NCI-H2107 (cell line): ENCODE measurements at places on chromosomes 2 and 18.

- no peak for DNase-seq
These were observed 110.0 kb upstream of the STON1 start for GRCh38 chr2:48419884-48420511.

DNA sequence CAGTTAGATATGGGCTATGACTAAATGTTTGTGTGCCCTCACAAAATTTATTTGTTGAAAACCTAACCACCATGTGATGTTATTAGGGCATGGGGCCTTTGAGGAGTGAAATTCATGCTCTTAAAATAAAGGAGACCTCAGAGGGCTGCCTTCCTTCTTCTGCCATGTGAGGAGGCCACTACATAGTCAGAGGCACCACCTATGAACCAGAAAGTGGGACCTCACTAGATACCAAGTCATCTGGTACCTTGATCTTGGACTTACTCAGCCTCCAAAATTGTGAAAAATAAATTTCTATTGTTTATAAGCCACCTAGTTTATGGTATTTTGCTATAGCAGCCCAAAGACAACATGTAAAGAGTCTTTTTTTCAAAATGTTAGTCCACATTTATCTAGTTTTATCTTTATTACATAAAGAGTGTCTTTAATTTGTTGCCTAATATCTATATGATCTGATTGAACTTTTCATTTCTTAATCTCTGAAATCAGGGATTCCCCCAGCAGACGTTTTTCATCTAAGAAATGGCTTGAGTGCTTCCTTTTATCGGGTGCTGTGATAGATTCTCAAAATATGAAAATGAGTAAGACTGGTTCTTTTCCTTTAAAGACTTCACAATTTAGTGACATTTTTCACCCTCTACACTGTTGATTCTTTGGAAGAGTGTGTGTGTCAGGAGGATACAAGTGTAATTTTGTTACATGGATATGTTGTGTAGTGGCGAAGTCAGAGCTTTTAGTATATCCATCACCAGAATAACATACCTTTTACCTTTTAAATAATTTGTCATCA, 34.2 kb downstream of the PMS1 start:
- no peak for DNase-seq

DNA sequence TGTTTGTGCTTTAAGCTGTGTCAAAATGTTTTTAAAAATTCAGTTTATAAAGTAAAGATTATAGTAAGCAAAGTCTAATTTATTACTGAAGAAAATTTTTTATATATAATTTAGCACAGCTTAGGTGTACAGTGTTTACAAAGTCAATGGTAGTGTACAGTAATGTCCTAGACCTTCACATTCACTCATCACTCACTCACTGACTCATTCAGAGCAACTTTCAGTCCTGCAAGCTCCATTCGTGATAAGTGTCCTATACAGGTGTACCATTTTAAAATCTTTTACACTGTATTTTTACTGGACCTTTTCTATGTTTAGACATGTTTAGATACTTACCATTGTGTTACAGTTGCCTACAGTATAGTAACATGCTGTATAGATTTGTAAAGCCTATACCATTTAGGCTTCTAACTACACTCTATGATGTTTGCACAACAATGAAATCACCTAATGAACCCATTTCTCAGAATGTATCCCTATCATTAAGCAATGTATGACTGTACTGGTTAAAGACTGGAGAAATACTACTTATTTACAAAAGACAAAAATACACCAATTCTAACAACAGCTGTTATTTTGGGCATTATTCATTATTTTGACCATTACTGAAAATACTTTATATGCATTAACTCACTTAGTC, 95.1 kb downstream of the STRN start:
- DNase-seq: no peak

DNA sequence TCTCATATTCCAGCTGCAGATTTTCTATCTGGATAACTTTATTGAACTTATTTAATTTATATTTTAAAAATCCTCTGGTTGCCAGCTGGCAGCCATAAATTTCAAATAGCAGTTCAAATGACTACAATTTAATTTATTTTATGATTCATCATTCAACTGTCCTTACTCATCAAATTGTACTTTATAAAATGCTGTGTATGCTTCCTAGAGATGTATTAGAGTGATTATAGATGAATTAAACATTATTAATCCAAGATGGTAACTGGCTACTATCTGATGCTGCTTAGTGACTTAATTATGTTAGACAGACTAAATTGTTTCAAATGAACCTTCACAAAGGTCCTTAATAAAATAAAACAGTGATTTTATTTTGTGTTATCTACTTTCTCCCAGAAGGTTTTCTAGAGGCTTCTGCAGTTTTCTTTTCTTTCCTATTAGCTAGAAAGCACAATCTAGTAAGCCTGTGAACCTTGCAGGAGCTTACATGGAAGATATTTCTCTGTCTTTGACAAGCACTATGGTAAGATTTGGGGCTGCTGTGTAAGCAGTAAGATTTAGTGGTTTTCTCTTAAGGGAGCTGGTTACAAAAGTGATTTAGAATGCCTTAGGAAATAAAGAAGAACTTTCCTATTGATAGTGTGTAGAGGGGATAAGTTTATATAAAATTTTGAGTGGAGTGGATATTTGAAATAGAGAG, 322.3 kb downstream of the FSIP2 start:
- DNase-seq: no peak

DNA sequence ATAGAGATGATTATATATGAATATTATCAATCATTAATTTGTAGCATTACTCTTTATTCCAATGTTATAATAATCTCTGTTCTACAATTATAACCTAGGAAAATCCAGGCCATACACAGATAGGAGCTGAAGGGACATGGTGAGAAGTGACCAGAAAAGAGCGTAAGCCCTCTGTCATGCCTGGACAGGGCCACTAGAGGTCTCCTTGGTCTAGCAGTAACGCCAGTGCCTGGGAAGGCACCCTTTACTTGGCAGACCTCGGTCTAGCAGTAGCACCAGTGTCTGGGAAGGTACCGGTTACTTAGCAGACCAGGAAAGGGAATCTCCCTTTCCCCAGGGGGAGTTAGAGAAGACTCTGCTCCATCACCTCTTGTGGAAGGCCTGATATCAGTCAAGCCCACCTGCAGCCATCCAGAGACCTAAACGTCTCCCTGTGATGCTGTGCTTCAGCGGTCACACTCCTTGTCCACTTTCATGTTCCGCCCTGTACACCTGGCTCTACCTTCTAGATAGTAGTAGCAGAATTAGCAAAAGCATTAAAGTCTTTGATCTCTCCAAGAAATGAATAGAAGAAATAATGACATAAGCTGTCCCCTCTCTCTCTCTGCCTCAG, 447.5 kb upstream of the FSIP2 start:
- no peak for DNase-seq

GRCh38 chr2:106189325-106189724, 4.8 kb downstream of the UXS1 start:
- no peak for DNase-seq

DNA sequence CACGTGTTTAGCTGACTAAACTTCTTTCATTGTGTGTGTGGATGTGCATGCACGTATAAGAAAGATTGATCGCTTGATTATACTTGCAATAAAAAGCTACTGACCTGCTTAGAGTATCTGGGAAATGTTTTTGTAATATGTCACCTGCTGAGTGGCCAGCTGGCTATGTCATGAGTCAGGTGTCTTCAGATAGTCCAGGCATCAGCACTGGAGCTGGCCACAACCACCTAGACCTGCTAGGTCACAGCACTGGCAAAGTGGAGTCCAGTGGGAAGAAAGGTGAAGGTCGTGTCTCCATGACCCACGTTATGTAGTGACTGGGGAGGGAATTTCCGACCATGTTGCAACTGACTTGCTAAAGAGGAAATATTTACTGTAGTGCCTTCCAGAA, 147.0 kb downstream of the ESCO1 start:
- no peak for DNase-seq

GRCh38 chr18:62880673-62881364, 165.5 kb downstream of the PHLPP1 start:
- no peak for DNase-seq

GRCh38 chr18:54465502-54465901, 107.8 kb downstream of the C18orf54 start:
- DNase-seq: no peak

DNA sequence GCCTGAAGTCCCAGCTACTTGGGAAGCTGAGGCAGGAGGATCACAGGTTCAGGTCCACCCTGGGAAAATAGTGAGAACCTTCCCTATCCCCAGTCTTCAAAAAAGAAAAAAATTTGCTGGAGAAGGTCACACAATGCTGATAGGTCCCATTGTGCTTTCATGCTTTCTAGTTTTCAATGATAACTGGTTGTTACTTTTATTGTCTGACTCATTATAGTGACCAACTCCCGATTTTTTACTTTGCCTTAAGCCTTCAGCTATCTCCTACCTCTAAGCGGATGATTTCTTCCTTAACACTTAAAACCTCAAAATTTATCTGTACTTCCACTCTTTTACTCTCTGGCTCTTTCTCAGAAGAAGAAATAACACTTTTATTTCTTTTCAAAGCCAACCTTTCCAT, 17.3 kb downstream of the MSH2 start:
- DNase-seq: no peak

DNA sequence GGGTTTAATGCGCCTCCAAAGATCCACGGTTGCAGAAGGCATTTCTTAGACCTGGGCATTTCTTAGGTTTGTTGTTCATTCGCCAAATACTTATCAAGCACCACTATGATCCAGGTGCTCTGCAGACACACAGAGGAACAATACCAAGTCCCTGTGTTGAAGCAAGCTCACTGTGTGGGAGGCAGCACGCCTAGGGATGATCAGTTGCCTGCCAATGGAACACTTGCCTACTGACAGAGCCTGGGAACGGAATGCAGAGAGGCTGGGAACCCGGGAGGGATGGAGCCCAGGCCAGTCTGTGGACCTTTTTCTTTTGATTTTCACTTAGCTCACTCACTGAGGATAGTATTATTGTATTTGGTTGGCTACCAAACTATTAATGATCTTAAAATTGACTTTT, 1.9 kb upstream of the GRP start:
- DNase-seq: no peak

- DNase-seq: no peak
These were observed 101.4 kb upstream of the ATP5MC3 start for GRCh38 chr2:175282886-175283285.

DNA sequence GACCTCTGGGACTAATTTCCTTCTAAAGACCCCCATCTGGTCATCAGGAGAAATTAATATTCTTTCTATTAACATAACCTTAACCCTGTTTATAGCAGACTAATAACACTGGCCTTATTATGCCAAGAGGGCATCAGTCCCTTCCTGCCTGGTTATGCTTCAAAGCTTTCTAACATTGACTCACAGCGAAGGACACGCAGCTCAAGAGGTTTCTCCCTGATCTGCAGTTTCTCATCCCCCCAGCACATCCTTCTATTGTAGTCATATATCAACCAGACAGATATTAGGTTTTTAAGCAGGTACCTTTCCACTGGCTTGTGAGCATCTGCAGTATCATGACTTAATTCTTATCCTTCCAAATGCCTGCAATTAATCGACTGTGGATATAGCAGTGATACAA, 100.0 kb upstream of the CXCR4 start:
- DNase-seq: no peak

DNA sequence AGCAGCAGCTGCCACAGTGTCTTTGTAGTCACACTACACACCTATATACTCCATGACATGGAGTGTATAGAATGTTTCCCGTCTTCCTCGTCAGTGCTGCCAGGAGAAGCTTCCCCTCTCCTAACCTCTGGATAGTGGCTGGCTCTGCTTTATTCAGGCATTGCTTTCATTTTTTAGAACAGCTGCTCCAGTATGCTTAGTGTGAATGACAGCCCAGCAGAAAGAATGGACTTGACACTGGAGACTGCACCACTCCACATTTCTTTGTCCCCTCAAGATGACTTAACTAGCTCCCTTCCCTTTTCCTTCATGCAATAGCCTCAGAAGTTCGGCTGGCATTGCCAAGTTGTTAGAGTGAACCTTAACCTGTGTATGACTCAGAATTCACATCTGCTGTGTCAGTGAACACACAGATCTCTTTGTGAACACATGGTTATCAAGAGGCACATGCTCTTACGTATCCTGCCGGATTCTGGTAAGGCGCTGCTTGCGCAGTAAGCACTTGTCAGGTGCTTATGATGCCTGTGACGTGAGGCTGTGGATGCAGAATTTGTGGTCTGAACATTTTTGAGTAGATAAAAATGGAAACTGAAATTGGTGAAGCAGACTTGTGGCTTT, 73.9 kb downstream of the NEDD4L start:
- DNase-seq: peak; percentile 47

- DNase-seq: no peak
These were observed 485.8 kb upstream of the POU3F3 start for GRCh38 chr2:104368089-104368488.

GRCh38 chr18:3360211-3360610, 89.8 kb upstream of the TGIF1 start:
- no peak for DNase-seq

DNA sequence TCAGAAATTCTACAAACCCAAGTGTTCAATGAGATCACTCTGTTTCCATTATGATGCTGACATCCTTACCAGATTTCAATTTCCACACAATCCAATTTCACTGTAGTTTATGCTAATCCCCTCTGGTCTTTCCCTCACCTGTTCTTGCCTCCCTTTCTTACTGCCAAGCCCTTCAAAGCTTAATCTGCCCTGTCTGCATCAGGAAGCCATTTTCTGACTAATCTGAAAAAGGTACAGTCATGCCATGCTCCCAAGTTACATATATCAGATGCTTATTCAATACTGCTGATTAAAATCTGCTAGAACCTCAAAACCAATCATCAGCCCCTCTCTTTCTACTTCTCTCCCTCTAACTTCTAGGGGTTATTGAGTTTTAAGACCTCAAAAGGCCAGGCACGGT, 8.9 kb downstream of the KRTCAP3 start:
- DNase-seq: no peak

DNA sequence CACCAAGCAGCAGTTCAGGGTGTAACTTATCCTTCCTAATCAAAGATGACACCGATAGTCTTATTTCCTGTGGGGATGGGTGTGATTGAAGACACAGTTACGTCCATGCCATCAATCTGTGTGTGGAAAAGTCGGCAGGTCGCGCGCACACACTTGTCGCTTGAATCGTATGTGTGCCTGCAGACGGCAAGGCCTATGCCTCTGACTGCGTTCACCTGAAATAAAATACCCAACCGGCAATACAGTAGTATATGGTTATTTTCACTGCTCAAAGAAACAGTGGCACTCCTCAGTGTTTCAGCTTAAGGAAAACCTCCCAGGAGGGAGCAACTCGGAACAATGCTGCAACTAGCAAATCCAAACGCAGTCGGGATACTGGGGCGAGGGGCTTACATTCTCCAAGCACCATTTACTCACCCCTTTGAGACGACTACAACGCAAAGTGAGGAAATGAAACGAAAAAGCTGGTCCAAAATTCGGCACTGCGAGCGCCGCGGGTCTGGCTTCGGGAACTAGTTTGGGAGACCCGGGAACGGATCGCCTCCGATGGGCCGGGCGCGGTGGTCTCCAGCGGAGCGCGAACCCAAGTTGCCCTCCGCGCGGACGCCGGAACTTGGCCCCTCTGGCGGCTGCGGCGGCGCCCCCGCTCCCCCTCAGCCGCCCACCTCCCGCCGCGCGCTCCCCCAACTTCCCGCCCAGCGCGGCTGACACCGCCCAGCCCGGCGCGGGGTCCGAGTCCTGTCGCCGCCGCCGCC, 675 bp downstream of the PRKD3 start:
- no peak for DNase-seq
